ENCODE measurements at places on chromosomes 5 and 9.

GRCh38 chr5:36242534-36243485 is 1.1 kb upstream of the NADK2 start:
- DNase-seq: no peak

- no peak for DNase-seq
Observed at GRCh38 chr9:38415856-38416255, 8.4 kb downstream of the IGFBPL1 start.

- no peak for DNase-seq
Observed at GRCh38 chr5:22673131-22673530, 180.0 kb downstream of the CDH12 start.

GRCh38 chr5:114355086-114355830 is 6.6 kb upstream of the KCNN2 start:
- no peak for DNase-seq

GRCh38 chr9:111095441-111095840 is 57.2 kb upstream of the LPAR1 start:
- no peak for DNase-seq

DNA sequence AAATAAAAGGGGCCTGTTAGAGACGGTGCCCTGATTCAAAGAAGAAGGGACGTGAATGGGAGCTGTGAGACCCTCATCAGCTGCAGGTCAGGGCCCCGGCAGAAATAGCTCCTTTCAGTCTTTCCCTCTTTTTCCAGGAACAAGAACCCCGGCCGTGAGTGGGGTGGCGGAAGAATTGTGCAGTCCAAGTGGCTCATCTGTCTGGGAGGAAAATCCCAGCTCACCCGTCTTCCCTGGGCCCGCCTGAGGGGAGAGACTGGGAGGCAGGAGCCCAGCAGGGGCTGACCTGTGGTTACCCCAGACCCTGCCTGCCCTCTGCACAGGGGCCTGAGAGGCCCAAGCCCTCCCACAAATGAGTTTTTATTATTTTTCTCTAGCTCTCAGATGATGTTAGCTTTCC is 24.8 kb upstream of the CSF1R start:
- no peak for DNase-seq

- no peak for DNase-seq
Observed at GRCh38 chr5:52682492-52682891, 105.2 kb upstream of the ITGA1 start.

- DNase-seq: no peak
Observed at GRCh38 chr5:154228696-154229095, 38.2 kb downstream of the GALNT10 start.

GRCh38 chr9:88645172-88645878 is 110.3 kb downstream of the NXNL2 start:
- DNase-seq: no peak

DNA sequence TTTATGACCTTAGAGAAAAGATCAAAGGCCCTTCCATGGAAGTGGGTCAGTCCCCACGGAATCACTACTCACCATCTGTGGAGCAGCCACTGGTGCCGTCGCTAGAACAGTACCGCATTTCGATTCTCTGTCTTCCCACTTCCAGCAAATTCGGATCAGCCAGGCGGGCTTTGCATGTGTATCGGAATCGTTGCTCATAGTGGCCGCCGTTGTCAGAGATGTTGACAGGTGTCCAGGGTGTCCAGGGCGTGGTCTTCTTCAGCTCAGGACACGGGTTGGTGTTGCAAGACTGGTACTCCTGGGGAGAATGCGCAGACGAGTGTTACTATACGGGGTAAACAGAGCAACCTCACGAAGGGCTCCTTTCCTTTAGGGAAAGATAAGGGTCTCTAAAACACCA is 479.5 kb downstream of the SEMA5A start:
- DNase-seq: no peak

Data from stimulated activated CD4-positive, alpha-beta T cell treated with anti-CD3 and anti-CD28 coated beads, Interleukin-1b, Interleukin-23, amount 100 ng/mL, for 1 hour (primary cell).